Body of pancreas (tissue), 4 donors: ENCODE measurements at places on chromosomes 7 and 10. TPM values are rescaled to one million over a fixed set of nuclear protein-coding genes. Genes with fewer than 3 reads are reported as not detected.
A peak's percentile ranks its signal among the peaks of the same experiment; 100 is the strongest.

UPK3B gene
- total RNA-seq, result 7.3 TPM

FAM204A gene
- total RNA-seq, result 8.6 TPM

DOCK4 gene
- 34.6 TPM for total RNA-seq

HACD1 gene
- total RNA-seq, result 4.9 TPM

ATOH7 gene
- not detected for total RNA-seq

ZNF853 gene
- total RNA-seq, result 3.6 TPM

DNA sequence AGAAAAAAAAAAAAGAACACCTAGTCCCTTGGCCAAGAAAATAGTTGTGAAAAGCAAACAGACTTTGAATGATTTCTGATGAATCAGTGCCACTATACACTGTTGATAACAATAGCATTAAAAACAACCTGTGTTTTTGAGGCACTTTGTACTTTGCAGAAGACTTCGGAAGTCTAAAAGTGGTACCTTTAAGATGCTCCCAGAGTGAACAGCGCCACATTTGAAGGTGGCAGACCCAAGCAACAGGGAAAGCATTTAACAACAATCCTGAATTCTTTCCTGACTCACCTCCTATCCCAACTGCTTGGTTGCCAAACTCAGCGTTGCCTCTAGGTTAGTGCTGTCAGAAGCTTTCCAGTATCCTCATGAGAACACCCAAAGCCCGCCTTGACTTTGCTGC lies 102.5 kb upstream of the CCDC6 start:
- no peak for DNase-seq

DNA sequence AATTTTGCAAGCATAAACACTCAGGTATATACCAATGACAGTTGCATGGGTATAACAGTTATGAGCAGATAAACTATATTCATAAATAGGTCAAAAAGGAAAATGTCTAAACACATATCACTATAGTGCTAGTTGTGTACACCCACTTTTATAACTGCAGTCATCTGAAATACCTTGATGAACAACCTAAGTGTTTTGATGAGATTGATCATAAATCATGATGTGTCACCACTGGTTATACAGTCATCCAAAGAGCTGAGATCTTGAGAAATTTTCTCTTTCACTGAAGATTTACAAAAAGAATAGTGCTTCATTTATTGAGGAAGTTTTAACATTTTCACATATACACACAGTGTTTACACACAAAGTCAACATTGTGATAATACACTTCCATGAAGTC lies 78.6 kb upstream of the SLC25A13 start:
- DNase-seq, result no peak

DNA sequence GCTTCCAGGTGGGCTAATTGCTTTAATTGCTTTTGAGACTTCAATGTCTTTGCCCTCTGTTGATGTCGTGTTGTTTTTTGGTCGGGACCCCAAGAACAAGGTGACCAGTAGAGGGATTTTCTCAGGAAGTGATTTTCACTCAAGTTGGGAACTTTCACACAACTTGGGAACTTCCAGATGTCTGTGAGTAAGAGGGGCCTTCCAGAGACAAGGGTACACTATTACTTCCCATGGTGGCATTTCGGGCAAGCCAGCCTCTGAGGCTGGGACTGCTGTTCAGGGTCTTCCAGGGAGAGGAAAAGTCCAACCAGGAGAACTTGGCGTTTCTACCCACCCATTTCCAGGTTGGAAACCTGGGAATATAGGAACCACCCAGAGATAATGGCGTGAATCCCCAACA lies 170.0 kb upstream of the CDCA7L start:
- DNase-seq, result no peak

DNA sequence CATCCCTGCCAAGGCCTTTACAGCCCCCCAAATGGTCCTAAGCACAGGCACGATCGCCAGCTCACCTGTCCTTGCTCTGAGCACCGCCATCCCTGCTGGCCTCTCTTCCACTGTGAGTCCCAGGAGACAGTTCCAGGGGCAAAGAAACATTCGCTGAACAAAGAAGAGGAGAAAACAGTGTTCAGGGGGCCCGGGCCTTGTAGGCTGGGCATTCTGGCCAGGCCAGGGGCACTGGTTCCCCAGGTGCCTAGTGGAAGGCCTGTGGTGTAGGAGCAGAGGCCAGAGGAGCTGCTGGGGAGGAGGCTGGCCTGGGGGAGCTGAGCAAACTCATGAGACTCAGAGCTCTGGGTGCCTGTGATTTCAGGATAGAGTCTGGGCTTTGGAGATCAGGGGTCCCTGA lies 22.6 kb downstream of the AQP1 start:
- no peak for DNase-seq

DNA sequence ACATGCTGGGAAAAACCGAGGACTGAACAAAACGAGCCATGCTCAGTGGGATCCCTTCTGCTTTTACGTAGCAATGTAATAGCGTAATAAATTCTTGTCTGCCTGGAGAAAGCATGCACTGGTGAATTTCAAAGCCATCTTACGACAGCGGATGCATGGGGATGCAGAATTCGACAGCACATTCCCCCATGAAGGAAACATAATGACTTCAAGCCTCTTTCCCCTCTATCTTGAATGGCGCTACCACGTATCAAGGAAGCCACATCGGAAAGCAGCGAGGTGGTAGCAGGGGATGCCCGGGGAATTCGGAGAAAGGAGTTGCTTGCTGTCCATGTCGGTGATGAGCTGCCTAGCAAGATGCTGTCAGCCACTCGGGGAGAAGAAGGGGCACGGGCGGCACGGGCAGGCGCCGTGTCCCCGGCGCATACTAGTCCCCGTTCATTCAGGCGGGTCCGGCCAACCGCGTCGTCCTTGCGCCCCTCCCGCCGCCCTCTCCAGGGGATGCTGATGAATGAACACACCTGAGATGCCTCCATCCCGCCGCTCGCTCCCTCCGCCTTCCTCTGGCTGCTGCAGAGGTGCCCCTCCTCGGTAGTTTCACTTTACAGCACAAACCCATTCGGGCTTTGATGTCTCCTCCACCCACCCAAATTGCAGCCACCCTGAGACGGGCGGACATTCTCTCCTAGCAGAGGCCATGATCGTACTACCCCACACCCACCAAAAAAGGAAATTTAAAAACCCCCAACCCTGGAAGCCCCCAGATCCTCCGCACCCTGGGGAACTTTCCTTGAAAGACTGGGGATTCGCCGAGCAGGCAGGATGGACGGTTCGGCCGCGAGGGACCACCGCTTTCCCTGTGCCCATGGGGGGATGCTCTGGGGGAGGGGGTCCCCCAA lies 644 bp downstream of the SORBS1 start:
- peak; percentile 64 for DNase-seq

- DNase-seq, result no peak
Measured at GRCh38 chr7:78141522-78142281, 343.1 kb downstream of the PHTF2 start.

GRCh38 chr7:42674541-42674940 lies 237.3 kb downstream of the C7orf25 start:
- no peak for DNase-seq

DNA sequence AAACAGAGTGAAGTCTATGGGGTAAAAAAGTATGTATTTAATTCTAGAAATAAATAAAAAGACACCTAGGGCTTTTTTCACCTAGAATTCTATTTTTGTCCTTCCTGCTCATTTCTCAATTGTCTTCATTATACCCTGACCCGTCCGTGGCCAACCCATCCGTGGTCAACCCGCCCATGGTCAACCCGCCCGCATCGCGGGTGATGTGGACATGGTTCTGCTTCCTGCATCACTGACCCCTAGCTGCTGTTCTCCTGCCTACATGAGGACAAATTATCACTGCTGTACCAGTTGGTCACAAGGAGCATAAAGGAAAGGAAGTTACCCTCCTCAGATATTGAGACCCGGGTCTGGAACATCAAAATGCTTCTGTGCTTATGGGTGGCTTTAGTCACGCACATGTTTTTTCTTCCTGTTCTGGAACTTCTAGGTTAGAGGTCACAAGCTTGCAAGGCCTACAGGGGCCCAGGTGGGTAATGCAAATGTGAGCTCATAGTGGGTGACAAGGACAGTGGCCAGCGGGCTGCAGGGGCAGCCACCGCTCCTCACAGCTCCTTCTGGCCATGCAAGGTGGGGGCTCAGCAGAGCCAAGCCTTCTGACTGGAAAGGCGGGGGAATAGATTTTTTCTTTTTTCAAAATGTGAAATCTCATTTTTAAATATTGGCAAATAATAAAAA lies 15.5 kb downstream of the CAMK2G start:
- no peak for DNase-seq

- DNase-seq, result no peak
Measured at GRCh38 chr10:94115725-94116124, 122.0 kb downstream of the PLCE1 start.

- no peak for DNase-seq
Measured at GRCh38 chr7:131657881-131658280, 101.5 kb upstream of the PODXL start.

DNA sequence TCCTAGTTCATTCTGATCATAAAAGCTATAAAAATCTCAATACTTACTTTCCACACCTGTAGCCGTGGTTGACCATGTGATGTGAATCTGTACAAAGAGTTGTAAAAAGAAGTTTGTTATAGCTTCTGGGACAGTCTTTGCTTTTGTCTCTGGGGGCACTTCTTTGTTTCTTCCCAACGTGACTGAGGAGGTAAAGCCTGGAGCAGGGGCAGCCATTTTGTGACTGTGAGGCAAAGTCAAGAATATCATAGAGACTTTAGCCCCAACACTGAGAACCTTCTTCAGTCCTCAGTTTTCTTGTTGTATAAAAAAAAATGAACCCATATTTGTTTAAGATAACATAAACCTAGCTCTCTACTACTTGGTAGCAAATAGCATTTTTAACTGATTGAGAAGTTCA lies 29.4 kb upstream of the LYZL1 start:
- no peak for DNase-seq

- no peak for DNase-seq
Measured at GRCh38 chr7:133763076-133763640, 364.0 kb upstream of the LRGUK start.

- DNase-seq, result peak; percentile 36
Measured at GRCh38 chr7:106041140-106041717, 70.9 kb downstream of the SYPL1 start.

- DNase-seq, result no peak
Measured at GRCh38 chr7:116172353-116172752, 38.0 kb upstream of the TES start.

DNA sequence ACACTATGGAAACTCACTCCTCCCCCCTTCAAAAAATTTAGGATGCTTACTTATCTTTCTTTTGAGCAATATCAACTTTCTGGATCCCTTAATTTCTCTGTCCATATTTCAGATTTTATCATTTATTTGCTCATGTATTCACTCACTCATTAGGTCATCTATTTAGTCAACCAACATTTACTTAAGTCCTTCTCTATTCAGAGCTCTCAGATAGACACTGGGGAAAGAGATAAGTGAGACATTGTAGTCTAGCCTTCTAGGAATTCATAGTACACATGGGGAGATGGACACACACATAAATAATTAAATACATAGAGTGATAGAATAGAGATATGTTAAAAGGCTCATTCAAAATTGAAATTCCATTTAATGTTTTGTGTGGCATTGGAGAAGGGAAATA lies 9.2 kb downstream of the CPN1 start:
- DNase-seq, result no peak

DNA sequence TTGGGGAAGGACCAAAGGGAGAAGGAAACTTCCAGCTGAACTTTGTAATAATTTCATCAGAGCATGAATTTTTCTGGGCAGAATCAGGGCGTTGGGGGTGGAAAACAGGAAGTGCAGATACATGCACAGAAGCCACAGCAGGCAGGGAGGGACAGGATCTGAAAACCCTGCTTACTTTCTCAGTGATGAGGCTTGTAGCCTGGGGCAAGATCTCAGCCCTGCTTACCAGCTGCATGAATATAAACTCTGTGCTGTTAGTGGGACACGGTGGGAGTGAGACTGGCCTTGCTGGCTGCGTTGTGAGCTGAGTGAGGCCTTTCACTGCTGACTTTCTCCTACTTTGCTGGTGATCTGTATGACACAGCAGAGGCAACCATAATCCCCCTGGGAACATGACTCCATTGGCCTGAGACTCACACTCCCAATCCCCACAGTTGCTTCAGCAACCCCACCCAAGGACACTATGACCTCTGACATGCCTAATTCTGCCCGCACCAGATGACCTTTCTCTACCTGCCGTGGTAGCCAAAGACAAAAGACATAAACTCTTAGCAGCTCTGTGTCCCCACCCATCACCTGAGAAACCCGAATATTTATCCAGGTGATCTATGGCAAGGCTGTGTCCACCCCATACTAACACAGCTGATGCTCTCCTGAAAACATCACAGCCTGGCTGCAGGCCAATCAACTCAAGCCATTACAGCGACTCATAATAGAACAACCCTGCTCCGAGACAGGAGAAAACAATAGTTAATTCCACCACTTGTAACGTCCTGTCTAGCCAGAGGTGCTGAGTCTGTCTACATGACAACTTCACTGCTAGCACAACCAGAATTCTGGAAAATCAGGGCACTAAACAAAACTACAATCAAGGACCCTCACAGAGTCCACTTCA lies 190.7 kb upstream of the CHRM2 start:
- no peak for DNase-seq
